ENCODE measurements at places on chromosomes 5 and 9. TPM values are rescaled to one million over a fixed set of nuclear protein-coding genes. Genes with fewer than 3 reads are reported as not detected.

GRCh38 chr9:5509573-5509972 is 758 bp upstream of the PDCD1LG2 start:
- no peak for DNase-seq

DNA sequence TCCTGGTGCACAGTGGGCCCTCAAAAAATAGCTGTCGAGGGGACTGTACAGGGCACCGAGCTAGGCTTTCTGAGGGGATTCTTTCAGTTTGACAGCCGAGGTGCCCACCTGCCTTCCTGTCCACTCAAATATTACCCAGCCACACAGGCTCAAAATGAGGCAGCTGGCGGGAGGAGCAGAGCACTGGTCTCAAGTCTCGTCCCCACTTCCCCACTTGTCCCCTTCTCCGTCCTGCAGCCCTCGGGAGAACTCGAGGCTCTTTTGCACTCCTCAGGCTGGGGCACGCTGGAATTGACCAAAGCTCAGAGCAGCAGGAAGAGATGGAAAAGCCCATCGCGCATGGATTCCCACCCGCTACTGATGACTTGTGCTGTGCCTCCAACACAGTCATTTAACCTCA is 185.2 kb downstream of the HSPA4 start:
- no peak for DNase-seq

DNA sequence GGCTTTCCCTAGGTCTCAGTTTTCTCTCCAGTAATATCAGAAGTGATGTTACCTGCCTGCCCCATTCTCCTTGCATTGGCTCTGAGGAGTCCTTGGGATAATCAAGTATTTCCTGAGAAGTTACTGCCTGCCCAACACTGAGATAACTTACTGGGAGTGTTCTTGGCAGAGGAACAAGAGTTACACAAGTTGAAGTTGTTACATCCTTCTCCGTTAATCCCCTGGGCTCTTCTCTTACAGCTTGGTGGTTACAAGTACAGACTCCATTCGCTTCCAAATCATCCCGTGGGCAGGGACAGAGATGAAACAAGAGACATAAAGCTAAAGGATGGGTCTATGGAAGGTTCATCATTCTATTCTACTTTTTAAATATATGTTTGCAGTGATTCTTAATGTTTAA is 74.1 kb upstream of the SAP30L start:
- DNase-seq, result no peak

GRCh38 chr9:69027355-69028097 is 8.0 kb upstream of the FXN start:
- DNase-seq, result no peak

RHOBTB3 gene
- total RNA-seq, result 282 TPM

PCDHGA2 gene
- total RNA-seq, result 5.7 TPM

Measured in urinary bladder (tissue), 4 donors.